ENCODE measurements at places on chromosomes 6 and 20.
A peak's percentile ranks its signal among the peaks of the same experiment; 100 is the strongest.

GRCh38 chr6:149128489-149129145 is 188.9 kb upstream of the TAB2 start:
- DNase-seq = no peak

- DNase-seq = no peak
Observed at GRCh38 chr6:46199387-46199786, 28.6 kb upstream of the ENPP5 start.

GRCh38 chr6:6610031-6610591 is 21.6 kb downstream of the LY86 start:
- DNase-seq = no peak

GRCh38 chr20:9403448-9403847 is 110.9 kb upstream of the LAMP5 start:
- DNase-seq = no peak

DNA sequence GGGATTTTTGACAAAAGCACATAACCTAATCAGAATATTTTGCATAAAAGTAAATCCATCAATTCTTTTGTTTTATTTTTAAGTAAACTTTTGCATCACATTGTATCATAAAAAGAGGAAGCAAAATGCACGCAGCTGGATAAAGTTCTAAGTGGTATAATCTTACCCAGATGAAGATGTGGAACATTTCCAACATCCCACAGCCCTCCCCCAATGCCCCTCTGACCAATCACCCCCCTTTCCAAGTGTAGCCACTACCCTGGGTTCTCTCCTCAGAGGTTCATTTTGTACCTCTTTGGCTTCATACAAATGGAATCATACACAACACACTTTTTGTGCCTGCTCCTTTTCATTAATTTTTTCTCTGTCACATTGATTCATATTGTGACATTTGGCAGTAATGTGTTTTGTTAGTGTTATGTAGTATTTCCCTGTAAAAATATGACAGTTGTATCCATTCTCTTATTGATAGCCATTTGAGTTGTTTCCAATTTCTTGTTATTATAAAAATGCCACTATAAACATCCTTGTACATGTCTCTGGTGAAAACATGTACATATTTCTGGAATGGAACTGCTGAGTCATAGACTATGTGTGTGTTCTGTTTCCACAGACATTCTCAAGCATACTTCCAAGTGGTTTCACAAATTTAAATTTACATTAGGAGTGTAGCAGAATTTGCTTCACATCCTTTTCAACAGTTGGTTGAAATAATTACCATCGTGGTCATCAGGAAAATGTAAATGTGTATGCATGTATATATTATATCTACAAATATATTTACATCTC is 92.9 kb upstream of the SYNDIG1 start:
- no peak for DNase-seq

- DNase-seq = no peak
Observed at GRCh38 chr6:122028933-122029522, 370.4 kb upstream of the HSF2 start.

DNA sequence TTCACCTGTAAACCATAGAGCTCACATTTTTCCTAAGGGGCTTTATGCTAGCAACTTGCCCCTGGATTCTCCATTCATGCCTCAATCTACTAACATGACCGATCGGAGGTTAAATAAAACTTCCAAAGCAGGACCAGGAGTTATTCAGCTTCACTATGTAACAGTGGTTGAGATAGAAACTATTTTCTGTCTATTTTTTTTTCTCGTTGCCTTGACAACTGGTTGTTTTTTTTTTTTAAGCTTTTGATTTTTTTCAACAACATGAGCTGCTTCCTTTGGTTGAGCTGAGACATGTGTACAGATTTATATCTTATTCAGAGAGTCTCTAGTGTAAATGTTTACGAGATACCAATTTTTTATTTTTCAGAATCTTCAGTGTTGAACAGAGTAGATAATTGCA is 85.7 kb downstream of the SHLD1 start:
- DNase-seq = no peak

- no peak for DNase-seq
Observed at GRCh38 chr20:54173653-54174456, at the start of gene CYP24A1. CYP24A1 (minus strand) TSS chr20:54173986; CDS start chr20:54173579, 407 bp downstream.

DNA sequence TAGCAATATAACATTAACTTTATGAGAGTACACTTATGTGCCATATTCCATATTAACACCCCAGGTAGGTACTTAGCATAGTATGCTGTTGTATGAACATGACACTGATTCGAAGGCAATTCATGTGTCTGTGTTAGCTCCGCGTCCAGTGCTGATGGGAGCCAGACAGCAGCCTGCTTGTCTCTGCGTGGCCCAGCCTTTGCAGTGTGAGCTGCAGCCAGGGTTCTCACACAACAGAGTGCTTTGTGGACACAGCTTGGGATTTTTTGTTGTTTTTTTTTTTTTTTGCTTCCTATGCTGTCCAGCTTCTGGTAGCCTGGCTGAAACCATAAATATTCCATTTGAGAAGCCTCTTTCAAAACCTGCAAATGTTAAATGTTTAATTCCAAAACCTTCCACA is 350.9 kb downstream of the SMOC2 start:
- no peak for DNase-seq

GRCh38 chr6:155399745-155400653 is 55.6 kb downstream of the NOX3 start:
- DNase-seq = no peak

DNA sequence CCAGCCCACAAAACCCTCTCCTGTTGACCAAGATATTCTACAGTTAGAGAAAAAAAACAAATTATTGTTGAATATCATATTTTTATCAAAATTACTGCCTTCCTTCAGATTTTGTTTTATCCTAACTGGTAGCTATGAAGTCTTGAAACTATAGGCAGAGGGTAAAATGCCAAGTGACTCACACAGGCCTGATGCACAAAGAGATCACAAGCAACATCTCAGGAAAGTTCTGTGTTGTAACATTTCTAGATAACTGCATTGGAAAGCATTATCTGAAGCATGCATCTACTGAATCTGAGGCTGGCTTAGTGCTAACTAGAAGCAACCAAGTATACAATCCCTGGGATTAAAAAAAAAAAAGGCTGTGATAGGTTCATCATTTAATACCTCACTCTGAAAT is 134.2 kb downstream of the PKHD1 start:
- DNase-seq = no peak

DNA sequence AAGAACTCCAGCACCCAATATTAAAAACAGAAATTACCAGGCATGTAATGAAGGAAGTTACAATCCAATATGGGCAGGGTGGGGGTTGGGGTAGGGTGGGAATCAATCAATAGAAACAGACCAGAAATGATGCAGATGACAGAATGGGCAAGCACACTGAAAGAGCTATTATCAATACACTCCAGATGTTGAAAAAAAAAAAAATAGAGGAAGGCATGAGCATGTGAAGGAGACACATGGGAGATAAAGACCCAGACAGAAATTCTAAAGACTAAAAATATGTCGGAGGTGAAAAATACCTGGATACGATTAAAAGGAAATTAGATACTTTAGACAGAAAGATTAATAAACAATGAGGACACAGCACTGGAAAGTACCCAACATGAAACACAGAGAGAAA is 19.1 kb upstream of the ZC3H12D start:
- no peak for DNase-seq

DNA sequence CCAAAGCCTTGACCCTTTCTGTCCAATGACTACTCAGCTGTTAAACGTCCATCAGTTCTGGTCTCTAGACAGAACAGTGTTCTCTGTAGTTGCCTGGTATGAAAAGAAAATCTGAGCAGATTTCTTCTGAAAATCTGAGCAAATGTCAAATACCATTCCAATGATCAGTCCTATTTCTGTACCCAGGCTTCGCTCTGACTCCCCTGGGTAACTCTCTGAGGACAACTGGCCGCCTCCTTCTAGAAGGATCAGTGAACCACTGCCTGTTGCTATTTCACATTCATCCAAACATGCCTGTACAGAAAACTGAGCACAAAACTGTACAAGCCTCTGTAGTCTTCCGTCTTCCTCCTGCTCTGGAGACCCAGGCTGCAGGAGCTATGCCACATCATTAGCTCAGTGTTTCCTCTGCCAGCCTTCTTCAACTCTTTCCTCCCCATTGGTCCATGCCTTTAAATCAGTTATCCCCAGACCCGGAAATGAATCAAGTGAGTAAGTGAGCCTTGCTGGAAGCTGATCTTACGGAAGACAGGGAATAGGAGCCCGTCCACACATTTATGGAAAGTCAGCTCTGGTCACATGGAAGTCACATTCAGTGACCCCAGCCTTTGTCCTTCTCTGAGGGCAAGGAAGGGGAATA is 63.3 kb downstream of the DAAM2 start:
- no peak for DNase-seq

DNA sequence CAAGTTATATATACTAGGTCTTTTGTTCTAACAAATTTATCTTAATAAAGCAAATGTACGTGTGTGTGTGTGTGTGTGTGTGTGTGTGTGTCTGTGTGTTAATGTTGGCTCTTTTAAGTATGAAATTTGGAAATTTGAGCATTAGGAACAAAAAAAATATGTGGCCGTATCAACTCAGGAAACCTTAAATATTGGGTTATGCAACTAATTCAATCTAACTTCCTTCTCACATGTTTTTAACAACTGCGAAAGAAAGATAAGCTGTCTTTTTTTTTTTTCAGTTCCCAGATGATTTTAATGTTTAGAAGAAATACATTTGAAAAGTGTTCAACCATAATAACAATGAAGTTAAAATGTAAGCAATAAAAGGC is 616.4 kb upstream of the ARID1B start:
- no peak for DNase-seq

GRCh38 chr6:2746557-2747061 is 4.1 kb downstream of the MYLK4 start:
- no peak for DNase-seq

DNA sequence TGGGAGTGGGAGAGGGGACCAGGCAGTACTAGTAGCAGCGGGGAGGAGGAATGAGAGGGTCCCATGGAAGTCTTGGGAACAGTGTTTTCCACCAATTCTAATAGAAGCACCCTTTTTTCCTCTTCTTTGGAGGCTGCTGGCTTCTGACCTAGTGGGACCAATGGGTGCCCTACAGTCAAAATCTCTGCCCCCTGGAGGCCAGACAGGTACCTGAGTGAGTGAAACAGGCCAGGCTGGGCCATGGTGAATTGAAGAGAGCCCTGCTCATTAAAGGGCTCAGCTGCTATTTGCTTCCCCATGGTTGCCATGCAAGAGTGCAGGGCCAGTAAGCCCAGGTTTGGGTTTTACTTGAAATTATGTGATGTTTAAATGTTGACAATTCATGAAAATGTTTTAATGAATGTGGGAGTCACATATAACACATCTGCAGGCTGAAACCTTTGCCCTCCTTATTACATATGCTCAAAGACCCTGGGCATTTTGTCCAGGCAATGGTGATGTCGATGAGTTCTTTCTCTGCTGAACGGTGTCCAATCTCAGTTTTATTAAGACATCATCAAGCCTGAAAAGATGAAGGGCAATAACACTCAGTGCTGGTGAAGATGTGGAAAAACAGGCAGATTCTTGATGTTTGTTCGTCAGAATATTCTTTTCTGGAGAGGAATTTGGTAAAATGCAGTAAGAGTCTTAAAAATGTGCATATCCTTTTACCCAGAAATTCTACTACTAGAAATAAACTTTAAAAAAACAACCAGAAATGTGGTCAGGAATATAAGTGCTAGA is 42.3 kb upstream of the OCSTAMP start:
- no peak for DNase-seq

DNA sequence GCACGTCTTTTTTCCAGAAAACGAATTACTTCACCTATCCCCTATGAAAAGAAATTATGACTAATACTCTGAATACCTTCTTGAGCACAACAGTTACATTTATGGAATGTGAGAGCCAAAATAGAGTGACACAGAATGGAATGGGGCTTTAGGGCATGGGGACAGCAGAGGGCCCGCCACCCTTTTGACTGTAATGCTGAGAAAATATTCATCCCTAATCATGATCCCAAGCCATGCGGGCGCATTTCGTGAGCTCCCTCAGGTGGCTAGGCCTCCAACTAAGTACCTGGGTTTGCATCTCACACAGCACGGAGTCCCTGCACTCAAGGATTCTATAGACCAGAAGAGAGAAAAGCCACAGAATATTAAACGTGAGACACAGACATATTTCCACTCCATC is 212.6 kb downstream of the SOD2 start:
- no peak for DNase-seq

GRCh38 chr6:11008821-11009220 is 35.3 kb downstream of the ELOVL2 start:
- DNase-seq = no peak

DNA sequence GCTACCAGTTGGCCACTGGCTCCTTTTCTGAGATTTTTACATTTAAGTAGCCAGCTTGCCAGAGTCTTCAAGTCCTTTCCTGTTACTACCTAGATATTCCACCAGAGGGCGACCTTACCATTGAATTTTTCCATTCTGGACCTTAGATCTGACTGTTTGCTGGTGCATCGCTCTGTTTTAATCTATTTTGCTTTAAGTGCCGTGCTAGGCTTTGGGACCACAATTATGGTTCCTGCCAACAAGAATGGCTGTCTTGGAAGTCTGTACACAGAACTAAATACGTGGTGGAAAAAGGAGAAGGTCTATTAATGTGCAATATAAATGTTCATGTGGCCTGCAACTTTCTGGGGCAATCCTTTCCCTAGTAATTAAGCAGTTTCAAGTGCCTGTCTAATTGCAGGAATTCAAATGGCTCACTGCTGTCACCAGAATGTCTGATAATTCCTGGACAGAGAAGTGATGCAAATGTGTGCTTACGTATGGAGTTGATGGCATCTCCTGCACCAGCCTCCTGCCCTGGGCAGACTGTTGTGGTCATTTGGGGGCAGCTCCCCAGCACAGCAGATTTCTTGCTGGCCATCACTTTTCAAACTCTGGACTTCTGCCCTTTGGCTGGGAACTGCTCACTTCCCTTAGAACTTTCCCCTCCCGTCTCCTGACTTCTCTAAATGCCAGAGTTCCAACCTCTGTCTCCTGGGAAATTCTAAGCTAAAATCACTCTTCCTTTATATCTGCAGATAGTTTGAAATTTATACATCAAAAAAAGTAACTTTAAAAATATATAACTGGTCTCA is 5.6 kb upstream of the HLA-DOA start:
- peak; percentile 69 for DNase-seq

GRCh38 chr6:21594416-21595281 is 1.1 kb downstream of the SOX4 start:
- peak; percentile 21 for DNase-seq

DNA sequence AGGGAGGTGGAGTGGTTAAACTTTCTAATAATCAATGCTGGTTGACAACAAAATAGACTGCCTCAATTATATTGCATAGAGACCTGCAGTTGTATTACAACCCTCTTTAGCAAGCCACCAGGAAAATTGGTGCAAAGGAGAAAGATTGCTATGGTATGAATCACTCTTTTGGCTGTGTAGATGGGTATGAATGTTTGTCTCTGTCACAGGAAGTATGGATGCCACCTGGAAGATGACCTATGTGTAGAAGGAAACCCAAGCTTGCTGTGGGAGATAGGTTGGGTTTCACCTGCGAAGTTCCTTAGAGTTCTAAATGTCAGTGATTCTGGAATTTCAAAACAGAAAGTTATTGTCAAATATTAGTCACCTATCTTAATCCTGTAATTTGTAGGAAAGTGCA is 134.6 kb downstream of the SOBP start:
- no peak for DNase-seq

- no peak for DNase-seq
Observed at GRCh38 chr20:58233881-58234528, 5.6 kb upstream of the ANKRD60 start.

GRCh38 chr20:11008444-11009033 is 334.7 kb upstream of the JAG1 start:
- DNase-seq = no peak
